ENCODE measurements at places on chromosomes 3 and 15.
A peak's percentile ranks its signal among the peaks of the same experiment; 100 is the strongest.

DNA sequence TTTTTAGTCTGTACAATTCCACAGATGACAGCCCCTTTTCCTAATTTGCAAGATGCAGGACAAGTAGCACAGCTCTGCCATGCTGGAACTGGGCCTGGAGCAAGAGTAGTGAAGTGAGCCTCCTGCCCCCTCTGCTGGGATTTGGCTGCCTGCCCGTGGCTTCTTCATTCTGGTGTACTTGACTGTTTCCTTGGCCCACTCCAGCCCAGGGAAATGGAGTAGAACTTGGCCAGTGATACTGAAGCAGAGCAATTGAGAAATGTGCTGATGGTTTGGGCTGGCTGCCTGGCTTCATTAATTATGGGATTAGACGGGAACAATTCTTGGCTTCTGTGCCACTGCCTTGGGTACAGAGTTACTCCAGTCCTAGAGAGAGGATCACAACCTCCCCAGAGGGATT, 2.8 kb downstream of the GPD1L start:
- peak; percentile 11 for DNase-seq

DNA sequence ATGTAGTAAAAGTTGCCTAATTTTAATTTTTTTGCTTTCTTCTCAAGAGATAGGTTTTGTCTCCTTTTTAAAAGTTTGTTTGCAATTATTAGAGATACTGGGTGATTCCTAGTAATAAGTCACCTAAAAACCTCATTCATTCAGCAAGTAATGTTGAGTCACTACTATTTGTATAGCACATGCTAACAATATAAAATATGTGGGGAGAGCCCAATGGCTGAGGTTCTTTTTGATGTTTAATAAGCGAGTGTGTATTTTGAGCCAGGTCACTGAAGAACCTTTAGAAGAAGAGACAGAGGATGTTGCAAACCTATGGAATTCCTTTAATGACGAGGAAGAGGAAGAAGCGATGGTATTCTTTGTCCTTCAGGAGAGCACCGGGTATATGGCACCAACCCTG, 123.7 kb upstream of the CHRM5 start:
- no peak for DNase-seq

DNA sequence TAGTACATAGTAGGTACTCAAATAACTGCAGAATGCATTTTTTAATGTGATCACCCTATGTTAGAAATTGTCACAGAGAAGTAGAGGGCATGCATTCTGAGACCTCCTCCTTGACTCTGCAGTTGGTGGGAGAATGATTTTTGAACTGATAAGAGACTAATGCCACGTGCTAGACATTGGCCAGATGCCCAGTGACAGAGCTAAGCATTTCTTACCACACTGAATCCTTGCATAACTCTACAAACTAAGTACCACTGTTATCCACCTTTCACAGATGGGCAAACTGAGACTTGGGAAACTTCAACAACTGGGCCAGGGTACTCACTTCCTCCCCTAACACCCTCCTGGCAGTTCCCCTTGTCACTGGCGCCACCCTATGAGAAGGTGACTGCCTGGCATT, 33.5 kb upstream of the SPATA12 start:
- no peak for DNase-seq

GRCh38 chr3:16343101-16343500, 78.1 kb downstream of the OXNAD1 start:
- DNase-seq: no peak

DNA sequence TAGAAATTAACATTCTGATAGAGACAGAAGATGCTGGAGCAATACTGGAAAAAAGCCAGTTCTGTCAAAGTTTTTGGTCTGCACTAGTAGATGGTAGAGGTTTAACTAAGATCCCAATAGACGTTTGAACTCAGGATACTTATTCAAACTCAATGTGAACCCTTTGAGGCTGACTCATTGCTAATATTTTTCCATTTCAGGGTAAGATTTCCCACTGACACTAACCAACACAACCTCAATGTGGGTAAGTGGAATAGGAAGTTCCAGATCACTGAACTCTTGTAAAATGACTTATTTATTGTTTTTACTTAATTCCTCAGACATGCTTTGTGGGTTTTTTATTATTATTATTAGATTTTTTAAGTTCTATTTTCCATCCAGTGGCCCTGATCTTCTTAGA, 1024.8 kb downstream of the EPHA3 start:
- DNase-seq: no peak

DNA sequence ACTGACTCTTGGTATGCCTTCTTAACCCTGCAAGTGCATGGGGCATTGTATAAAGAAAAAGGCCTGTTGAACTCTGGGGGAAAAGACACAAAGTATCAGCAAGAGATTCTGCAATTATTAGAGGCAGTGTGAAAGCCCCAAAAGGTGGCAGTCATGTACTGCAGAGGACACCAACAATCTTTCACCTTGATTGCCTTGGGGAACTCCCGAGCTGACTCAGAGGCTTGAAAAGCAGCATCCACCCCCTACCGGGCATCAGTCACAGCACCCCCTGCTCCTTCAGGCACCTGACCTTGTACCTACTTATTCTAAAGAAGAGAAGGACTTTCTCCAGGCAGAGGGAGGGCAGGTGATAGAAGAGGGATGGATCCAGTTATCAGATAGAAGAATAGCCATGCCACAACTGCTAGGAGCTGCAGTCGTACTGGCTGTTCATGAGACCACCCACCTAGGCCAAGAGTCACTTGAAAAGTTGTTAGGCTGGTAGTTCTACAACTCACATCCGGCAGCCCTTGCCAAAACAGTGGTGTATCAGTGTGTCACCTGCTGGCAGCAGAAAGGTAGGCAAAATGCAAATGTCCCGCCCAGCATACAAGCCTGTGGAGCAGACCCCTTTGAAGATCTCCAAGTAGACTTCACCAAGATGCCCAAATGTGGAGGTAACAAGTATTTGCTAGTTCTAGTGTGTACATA, 241.6 kb upstream of the CNTN6 start:
- no peak for DNase-seq

GRCh38 chr3:107818025-107818424, 272.8 kb downstream of the CD47 start:
- DNase-seq: no peak

DNA sequence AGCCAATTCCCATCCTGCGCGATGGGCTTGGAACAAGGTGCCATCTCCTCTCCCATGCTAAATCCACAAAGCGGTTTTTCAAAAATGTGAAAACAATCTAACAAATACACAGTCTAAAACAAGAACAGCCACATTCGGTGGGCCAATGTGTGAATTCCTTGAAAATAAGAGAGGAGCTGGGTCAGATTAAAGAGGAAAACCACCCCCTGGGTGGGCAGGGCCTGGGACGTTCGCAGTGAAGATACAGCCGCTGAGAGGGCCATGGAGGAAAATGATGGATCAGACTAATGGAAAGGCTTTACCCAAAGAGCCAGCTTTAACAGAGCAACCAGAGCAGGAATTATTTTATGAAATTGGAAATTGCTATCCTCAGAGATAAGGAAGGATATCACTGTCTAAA, 27.4 kb downstream of the PRR20G start:
- DNase-seq: no peak

DNA sequence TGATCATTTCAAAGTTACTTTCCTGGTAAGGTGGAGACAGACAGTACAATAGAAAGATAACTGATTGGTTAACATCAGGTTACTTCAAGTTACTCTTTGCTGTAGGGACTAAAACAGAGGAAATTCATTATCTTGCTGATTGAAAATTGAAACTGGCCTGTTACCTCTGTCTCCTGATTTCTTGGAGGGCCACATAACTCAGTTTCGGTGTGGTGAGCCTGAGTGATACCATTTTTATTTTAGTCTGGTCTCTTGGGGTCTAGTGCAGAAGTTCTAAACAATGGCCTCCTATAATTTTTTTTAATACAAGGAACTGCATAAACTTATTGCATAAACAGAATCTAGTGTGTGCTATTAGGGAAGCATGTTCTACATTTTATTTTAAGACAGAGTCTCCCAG, 1.2 kb upstream of the ICE2 start:
- no peak for DNase-seq

- no peak for DNase-seq
Measured at GRCh38 chr3:185056908-185057307, 96.0 kb downstream of the C3orf70 start.
